ENCODE measurements at places on chromosomes 7 and 10.

DNA sequence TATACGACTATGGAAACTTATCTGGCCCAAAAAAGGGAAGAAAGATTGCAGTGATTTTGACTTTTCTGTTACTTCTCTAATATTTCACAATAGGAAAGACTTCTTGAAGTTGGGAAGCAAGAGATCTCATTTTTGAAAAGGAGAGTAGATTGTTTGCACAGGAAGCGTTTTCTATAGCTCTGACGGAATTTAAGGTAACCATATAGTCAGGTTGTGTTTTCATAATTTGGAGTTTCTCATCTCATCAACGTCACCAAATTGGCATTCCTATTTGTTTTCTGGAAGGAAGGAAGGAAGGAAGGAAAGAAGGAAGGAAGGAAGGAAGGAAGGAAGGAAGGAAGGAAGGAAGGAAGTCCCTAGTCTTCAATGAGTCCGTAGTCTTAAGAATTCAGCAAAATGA, 732.0 kb downstream of the XPNPEP1 start:
- DNase-seq, result no peak

GRCh38 chr7:134690016-134690415, 43.4 kb downstream of the BPGM start:
- no peak for DNase-seq

DNA sequence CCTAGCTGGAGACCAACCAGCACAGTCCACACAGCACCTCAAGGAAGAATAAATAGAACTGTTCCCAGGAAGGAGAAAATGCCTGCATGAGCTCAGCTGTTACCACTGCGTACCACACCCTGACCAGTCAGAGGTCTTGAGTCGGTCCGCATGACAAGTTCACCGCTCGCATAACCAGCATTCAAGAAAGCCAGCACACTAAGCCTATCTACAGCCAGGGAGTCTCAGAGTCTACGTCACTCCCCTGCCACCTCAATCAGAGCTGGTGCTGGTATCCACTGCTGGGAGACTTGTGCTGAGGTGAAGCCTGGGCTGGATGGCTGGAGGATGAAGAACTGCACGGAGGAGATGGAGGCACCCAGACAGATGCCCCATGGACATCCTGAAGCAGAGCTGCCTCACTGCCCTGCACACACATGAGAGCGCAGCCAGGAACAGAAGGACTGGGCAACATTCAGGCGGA, 19.6 kb downstream of the AKR1C1 start:
- DNase-seq, result no peak

- DNase-seq, result no peak
These were observed 626.0 kb downstream of the ACTR3B start for GRCh38 chr7:153385502-153385901.

- DNase-seq, result no peak
These were observed 10.7 kb upstream of the FMC1 start for GRCh38 chr7:139330333-139331030.

DNA sequence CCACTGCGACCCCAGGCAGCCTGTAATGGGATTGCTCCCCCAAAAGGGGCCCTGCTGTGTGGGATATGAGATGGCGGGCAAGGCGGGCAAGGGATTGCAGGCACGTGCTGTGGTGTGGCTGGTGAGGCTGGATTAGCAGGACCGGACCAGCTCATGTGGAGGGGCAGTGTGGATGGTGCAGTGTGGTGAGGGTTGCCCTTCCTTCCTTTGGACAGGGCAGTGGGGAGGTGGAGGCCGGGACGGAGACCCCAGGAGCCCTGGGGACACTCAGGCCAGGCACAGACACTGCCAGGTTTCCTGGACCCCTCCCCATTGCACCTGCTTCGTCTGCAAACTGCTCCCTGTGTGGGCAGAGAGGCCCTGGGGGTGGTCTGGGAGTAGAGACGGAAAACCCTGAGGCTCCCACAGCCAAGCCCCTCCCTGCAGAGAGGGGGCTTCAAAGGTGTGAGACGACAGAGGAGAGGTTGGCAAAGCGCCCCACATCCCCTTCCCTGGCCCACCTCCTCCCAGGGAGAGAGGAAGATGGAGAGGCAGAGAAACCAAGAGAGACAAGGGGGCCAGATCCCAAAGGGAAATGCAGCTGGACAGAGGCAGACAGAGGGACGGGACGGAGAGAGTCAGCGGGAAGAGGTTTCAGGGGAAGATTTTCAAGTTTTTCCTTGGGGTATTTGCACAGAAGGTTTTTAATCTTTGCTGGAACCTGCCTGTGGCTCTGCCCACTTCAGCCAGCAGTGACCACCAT, 89.2 kb downstream of the MICALL2 start:
- no peak for DNase-seq

DNA sequence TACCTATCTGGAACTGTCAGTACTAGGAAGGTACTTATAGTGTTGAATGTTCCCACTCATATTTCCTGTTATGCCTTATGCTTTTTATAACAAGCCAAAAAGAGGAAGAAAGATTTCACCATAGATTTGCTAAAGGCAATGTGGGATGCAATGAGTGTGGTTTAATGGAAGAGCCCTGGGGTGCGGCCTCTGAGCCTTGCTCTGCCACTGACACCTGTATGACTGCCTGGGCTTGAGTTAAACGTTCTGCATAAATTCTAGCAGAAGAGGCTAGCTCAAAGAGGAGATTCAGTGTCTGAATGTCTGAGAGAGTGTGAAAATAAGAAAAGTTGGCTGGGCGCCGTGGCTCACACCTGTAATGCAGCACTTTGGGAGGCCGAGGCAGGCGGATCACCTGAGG, 143.8 kb downstream of the TPST1 start:
- DNase-seq, result no peak

GRCh38 chr7:90111-91063, 102.0 kb upstream of the FAM20C start:
- DNase-seq, result no peak

GRCh38 chr7:94391726-94392392, 2.8 kb upstream of the COL1A2 start:
- DNase-seq, result no peak

DNA sequence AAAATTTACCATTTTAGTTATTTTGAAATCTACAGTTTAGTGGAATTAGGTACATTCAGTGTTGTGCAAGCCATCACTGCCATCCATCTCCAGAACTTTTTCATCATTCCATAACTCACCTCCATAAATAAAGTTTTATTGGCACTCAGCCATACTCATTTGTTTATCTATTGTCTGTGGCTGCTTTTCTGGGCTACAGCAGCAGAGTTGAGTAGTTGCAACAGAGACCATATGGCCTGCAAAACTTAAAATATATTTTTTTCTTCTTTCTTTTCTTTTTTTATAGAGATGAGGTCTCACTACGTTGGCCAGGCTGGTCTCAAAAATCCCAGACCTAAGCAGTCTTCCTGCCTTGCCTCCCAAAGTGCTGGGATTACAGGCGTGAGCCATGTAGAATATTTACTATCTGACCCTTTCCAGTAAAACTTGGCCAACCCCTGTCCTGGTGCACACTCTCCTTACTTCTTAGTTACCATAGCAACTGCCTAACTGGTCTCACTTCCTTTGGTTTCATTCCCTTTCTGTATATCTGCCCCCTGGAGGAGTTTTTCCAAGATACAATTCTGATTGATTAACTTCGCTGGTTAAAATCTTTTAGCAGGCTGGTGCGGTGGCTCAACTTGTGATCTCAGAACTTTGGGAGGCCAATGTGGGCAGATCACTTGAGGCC, 133.2 kb downstream of the CUX1 start:
- no peak for DNase-seq

- DNase-seq, result no peak
These were observed 853.2 kb downstream of the GRID1 start for GRCh38 chr10:85513436-85513835.

GRCh38 chr7:17984288-17984687, 43.4 kb downstream of the PRPS1L1 start:
- DNase-seq, result no peak

GRCh38 chr7:11077816-11078215, 104.1 kb downstream of the PHF14 start:
- DNase-seq, result no peak

- no peak for DNase-seq
These were observed 257.1 kb downstream of the SFMBT2 start for GRCh38 chr10:7153750-7154149.

DNA sequence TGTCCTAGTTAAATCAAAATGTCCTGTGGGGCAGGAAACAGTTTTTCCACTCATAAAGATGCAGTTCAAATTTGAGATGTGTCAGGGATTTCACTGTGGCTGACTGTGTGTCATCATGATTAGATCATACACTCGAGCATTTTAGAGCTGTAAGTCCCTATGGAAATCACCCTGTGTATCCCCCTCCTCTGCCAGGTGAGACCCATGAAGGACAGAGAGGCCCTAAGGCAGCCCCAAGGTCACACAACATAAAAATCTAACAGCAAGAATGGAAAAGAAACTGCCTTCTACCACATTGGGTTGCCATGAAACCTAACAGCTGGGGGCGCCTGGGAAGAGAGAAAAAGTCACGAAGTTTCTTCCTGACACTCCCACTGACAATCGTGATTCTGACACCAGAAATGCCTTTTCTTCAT, 135.8 kb downstream of the KCNMA1 start:
- DNase-seq, result no peak

GRCh38 chr7:22566176-22566575, 66.2 kb upstream of the STEAP1B start:
- DNase-seq, result no peak

DNA sequence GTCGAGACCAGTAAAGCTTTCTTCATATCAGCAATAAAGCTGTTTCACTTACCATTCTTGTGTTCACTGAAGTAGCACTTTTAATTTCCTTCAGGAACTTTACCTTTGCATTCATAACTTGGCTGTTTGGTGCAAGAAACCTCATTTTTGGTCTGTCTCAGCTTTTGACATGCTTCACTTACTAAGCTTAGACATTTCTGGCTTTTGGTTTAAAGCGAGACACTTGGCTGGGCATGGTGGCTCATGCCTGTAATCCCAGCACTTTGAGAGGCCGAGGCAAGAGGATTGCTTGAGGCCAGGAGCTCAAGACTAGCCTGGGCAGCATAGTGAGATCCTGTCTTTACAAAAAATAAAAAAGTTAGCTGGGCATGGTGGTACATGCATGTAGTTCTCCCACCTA, 15.8 kb downstream of the PLEKHA1 start:
- DNase-seq, result no peak

All from stimulated activated CD8-positive, alpha-beta memory T cell treated with anti-CD3 and anti-CD28 coated beads, Interleukin-7, amount 100 ng/mL, for 4 hours (primary cell).